ENCODE measurements at places on chromosomes 2 and 18.

DNA sequence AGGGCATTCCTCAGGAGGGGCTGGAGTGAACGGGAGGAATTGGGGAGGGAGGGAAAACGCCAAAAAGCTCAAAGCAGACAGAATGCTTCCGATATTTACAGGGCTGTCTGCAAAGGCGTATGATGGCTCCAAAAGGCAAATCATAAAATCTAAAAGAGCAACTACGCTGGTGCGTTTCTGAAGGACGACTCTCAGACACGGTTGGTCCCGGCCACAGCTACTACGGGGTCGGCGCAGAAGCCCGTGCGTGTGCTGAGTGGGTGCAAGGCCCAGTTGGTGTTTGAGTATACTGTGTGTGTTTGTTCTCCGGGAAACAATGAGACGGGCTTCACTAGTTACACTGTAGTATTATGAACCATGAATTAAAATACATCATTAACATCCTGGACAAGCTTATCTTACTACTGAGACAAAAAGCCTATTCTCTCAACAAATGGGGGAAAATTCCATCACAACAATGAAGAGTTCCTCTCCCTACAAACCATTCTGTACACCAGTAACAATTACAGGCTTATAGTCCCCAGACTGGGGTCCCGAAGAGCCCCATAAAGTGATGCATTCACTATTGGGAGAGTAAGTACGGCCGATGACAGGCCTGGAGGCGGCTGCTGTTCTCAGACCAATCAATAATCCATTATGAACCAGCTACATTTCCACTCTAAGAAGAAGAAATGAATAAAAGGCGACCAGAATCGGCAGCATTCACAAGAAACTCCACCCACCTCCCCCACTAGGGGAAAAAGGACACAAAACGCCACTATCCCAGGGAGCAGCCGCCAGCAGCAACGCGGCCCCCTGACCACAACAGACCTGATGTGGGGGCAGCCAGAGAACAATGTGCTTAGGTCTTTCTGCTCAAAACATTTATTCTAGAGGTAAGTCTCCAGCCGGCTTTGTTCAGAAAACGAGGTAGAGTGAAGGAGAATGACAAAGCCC is 43.4 kb downstream of the ZNF516 start:
- DNase-seq, result peak; percentile 27

DNA sequence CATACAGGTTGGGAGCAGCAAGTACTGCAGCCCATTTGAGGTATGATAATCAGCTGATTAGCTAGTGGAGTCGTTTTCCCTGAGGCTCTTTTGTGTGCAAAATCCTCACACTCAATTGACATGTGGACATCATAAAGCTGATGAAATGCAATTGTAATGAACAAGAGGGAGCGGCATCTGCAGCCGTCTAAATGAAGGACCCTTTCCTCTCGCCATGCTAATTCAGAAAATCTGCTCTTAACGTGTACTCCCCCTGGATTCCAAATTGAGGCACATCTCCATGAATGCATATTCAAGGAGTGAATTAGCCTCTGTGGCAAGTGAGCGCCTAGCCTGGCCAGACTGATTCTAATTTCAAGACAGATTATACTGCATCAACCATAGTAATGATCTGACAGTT is 260.9 kb upstream of the ATP5MC3 start:
- DNase-seq, result no peak

DNA sequence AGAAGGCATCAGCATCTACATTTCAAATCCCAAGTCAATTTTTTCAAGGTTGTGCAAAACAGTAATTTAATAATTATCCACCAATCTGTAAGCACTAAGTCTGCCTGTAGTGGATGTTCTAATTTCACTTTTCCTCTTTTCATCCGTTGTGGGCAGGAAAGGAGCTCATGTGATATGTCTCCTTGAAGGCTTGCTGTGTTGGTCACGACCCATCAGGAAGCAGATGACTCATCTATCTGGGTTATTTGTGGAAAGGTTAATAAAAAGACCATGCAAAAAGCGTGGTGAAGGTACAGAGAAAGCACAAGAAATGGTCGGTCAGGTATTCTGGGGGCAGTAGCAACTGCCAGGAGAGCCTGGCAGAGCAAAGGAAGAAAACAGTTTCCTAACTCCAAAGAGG is 476.7 kb upstream of the RAB6C start:
- DNase-seq, result peak; percentile 16

GRCh38 chr2:30915486-30915885 is 108.2 kb upstream of the CAPN13 start:
- peak; percentile 50 for DNase-seq

DNA sequence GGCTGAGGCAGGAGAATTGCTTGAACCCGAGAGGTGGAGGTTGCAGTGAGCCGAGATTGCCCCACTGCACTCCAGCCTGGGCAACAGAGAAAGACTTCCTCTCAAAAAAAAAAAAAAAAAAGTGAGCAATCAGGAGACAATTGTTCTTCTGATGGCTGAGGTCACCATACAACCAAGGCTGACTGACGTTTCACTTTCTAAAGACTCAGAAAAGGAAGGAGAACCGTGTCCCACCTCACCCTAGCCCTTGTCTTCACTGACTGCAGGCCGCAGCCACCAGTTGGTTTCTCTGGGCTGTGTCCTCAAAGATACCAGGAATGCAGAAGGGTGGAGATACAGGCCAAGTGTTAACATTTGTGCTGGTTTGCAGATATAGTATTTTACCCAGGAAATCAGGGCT is 7.7 kb upstream of the SLC35F6 start:
- DNase-seq, result no peak

DNA sequence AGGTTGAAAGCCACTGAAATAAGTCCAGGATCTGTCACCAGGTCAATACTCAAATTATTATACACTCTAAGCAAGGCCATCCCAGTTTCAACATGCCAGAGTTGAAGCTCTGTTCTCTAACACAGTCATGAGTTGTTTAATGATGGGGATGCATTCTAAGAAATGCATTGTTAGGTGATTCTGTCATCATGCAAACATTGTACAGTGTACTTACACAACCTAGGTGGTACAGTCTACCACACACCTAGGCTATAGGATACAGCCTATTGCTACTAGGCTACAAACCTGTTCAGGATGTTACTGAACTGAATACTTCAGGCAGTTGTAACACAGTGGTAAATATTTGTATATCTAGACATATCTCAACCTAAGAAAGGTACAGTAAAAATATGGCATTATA is 162.2 kb downstream of the BAZ2B start:
- peak; percentile 9 for DNase-seq

GRCh38 chr2:174784316-174784715 is 20.0 kb upstream of the CHRNA1 start:
- DNase-seq, result no peak

GRCh38 chr2:140178234-140178633 is 1398.0 kb upstream of the NXPH2 start:
- no peak for DNase-seq

- DNase-seq, result no peak
Observed at GRCh38 chr2:45836740-45837139, 185.3 kb downstream of the PRKCE start.

GRCh38 chr2:204175552-204176271 is 239.1 kb downstream of the ICOS start:
- DNase-seq, result no peak

DNA sequence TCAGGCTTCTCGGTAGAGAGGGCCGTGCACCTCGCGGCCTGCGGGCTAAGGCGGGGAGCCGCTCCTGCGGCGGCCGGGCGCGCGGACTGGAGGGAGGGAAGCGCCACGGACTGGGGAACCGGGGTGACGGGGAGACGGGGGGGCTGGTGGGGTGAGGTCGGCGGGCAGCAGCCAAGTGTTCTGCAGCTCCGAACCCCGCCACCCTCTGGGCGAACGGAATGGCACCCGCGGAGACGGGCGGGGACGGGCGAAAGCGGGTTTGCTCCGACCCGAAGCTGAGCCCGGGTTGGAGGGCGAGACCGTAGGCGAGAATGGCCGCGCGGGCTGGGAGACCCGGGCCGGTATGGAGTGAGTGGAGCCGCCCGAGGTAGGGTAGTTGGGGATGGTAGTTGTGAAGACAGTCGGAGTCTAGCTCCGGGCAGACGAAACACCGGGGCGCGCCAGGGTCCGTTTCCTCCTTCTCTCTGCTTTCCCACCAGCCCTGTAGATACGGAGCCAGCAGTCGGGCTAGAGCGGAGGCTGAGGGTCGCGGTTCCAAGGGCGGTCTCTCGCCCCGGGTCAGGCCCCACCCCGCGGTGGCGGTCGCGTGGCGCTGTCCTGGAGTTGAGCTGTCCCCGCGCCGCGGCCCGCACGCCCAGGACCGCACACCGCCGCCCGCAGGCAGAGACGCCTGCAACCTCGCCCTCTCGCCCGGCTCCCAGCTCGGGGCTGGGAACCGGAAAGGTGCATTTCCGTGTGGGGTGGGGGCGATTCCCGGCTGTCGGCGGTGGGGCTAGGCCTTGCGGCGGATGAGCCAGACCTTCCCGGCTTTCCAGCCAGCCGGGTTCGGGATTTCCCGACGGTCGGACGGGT is 160.3 kb upstream of the SIX2 start:
- DNase-seq, result peak; percentile 84

DNA sequence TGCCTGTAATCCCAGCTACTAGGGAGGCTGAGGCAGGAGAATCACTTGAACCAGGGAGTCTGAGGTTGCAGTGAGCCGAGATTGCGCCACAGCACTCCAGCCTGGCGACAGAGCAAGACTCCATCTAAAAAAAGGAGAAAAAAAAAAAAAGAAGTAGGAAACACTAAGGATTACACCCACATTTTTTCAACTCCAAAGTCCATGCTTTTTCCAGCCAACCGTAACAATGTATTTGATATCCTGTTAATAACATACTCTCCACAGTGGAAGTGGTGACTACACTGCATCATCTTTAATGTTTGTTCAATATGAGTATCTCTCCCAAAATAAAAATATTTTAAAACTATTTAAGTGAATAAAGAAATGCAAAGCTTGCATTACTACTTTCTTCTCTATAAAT is 481.6 kb upstream of the ACVR2A start:
- no peak for DNase-seq

- no peak for DNase-seq
Observed at GRCh38 chr18:64718808-64719207, 569.9 kb upstream of the LINC00305 start.

DNA sequence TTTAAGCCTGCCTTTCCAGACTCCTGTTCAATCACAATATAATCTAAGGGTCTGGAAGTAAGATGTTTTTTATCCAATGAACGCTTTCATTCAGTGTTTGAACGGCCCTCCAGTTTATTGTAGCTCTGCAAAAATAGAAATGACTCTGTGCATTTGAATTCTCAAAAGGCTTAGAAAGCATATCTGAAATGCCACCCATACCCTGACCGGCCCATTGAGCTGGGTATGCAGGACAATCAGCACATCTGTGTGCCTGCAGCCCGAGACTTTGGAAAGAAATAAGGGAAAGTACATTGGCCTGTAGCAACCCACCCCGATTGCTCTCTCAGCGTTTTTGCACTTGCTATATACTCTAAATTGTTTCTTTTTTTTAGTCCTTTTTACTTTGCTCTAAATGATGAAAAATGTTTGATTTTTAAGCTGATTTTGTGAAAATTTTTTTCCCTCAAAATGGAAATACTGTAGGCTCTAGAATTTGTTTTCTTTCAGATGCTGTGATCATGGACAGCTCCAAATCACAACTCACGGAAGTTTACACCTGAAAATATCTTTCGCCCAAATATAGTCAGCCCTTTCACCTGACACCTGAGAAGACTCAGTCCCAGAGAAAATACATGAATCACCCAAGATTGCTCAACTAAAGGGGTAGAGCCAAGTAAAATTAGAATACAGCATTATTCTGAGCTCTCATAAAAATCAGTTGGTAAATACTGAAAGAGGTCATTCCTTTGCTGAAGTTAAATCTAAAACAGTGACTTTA is 194.5 kb upstream of the SIX3 start:
- no peak for DNase-seq

- DNase-seq, result no peak
Observed at GRCh38 chr2:96389736-96390135, 54.2 kb downstream of the NCAPH start.

- DNase-seq, result peak; percentile 61
Observed at GRCh38 chr2:44715671-44716081, 225.8 kb upstream of the SIX3 start.

DNA sequence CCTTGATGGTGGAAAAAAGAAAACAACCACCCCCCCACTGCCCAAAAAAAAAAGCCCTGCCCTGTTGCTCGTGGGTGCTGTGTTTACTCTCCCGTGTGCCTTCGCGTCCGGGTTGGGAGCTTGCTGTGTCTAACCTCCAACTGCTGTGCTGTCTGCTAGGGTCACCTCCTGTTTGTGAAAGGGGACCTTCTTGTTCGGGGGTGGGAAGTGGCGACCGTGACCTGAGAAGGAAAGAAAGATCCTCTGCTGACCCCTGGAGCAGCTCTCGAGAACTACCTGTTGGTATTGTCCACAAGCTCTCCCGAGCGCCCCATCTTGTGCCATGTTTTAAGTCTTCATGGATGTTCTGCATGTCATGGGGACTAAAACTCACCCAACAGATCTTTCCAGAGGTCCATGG is 28.0 kb downstream of the MAL start:
- DNase-seq, result peak; percentile 89

DNA sequence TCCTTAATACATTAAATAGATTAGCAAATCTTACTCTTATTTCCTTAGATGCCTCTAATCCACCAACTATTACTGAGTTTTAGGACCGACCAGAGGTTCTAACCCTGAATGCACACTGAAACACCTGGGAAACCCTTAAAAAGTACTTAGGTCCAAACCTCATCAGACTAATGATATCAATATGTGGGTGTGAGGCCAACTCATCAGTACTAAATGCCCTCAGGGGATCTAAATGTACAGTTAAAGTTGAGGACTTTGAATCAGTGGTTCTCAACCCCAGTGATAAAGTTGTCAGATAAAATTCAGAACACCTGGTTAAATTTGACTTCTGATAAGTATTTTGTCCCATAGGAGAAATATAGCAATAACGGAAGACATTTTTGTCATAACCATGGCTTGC is 20.9 kb downstream of the MMADHC start:
- no peak for DNase-seq

- DNase-seq, result no peak
Observed at GRCh38 chr2:72813841-72814240, 12.0 kb downstream of the EXOC6B start.

- no peak for DNase-seq
Observed at GRCh38 chr2:241053576-241054251, 48.4 kb downstream of the MTERF4 start.

GRCh38 chr2:95264624-95265023 is 9.6 kb upstream of the PROM2 start:
- no peak for DNase-seq

GRCh38 chr2:236302555-236302954 is 38.3 kb upstream of the ASB18 start:
- DNase-seq, result no peak

DNA sequence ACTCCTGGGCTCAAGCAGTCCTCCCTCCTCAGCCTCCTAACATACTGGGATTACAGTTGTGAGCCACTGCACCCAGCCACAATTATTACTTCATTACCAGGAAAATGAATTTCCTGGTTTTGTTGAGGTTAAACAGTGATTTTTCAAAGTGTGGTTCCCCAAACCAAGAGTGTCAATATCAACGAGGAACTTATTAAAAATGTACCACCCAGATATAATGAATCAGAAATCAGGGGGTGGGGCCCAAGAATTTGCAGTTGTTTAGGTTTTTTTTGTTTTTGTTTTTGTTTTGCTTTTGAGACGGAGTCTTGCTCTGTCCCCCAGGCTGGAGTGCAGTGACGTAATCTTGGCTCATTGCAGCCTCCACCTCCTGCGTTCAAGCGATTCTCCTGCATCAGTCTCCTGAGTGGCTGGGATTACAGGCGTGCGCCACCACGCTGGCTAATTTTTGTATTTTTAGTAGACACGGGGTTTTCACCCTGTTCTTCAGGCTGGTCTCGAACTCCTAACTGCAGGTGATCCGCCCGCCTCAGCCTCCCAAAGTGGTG is 94.1 kb downstream of the WDSUB1 start:
- DNase-seq, result no peak
